ENCODE measurements at places on chromosomes 5 and 9. TPM values are rescaled to one million over a fixed set of nuclear protein-coding genes. Genes with fewer than 3 reads are reported as not detected.

Gene N4BP3
- 11.4 TPM for total RNA-seq

DNA sequence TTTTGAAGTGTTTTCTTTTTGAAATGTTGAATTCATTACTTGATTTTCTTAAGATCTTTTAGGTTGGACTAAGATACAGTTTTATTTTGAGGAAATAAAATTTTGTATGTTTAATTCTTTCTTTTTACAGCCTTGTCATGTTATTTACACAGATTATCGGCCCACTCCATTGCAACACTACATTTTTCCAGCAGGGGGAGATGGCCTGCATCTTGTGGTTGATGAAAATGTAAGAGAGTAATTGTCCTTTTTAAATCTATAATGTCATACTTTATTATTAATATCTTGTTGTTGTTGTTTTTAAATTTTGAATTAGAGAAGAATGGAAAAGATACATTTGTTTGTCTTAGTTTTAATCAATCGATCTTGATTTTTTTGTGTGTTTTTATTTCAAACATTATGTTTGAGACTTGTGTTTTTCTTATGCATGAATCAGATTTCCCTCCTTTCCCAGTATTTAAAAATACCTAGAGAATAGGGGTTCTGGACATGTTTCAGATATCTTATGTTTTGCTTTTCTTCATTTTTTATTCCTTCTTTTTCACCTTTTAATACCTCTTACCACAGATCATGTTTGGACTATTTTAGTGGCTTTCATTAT lies 36.7 kb downstream of the MTREX start:
- DNase-seq = peak; percentile 76

DNA sequence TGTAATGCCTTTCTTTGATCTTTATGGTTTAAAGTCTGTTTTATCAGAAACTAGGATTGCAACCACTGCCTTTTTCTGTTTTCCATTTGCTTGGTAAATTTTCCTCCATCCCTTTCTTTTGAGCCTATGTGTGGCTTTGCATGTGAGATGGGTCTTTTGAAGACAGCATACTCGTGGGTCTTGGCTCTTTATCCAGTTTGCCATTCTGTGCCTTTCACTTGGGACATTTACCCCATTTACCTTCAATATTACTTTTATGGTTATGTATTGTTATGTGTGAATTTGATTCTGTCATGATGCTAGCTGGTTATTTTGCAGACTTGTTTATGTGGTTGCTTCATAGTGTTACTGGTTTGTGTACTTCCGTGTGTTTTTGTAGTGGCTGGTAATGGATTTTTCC lies 59.2 kb downstream of the YTHDC2 start:
- DNase-seq = no peak

DNA sequence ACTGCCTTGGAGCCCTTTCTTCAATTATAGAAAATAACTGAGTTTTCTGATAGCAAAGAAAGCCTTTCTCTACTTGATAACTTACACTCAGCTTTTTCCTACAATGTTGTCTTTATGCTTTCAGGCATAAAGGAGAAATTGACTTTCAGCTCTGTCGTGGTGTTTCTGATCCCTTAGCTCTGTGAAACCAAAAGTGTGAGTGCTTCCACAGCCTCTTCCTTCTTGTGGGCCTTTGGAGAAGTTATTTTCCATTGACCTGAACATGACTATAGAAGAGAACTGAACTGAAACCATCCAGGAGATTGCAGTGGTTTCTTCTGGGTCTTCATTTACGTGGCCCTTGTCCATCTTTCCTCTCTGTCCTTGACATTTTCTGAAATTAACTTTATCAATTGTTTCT lies 59.5 kb upstream of the EQTN start:
- no peak for DNase-seq
